A549 (cell line): ENCODE measurements at places on chromosomes 11 and 22.

GRCh38 chr22:28239941-28240340 lies 320.9 kb upstream of the PITPNB start:
- no peak for DNase-seq

DNA sequence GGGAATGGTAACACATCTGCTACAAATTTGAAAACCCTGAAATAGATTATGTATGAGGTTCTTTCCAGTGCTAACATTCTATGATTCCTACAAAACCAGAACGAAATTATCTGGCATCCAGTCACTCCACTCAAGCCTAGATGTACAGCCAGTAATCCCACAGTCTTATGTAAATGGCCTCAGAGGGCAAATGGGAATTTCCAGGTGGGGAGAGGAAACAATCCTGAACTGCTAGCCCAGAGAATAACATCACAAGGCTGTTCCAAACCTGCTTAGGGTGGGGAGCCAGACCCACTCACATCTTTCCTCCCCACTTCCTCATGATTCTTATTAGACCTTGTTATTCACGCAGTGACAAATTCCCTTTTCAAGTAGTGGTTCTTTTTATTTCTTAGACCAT lies 3.5 kb downstream of the FIBIN start:
- no peak for DNase-seq

DNA sequence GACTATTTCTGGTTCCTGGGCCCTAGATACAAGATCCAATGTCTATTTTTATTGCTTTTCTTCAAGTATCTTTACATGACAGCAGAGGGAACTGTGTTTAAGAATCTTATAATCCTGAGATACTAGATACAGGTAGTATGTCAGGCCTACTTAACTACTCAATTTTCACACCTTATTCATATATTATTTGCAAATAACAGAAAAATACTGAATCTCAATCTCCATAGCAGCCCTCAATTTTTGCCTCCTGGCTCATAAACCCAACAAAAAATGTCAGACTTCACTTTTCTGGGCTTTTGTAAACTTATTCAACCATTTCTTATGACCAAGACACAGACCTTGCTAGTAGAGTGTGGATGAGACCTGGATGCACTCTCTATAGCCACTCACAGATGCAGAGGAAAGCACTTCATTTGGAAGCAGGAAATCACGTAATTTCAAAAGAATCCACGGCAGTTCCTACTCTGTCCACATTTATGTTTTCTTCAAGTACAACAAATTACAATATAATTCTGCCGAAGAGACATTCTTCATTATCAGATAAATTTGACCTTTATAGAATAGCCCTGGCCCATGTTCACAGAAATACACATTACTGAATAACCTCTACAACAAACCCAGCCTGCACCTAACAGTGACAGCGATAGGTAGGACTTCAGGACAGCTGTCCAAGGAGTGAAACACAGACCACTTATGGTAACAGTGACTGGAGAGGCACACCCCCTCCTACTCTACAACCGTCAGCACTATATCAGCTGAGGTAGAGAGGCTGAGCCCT lies 62.0 kb upstream of the YPEL1 start:
- no peak for DNase-seq

DNA sequence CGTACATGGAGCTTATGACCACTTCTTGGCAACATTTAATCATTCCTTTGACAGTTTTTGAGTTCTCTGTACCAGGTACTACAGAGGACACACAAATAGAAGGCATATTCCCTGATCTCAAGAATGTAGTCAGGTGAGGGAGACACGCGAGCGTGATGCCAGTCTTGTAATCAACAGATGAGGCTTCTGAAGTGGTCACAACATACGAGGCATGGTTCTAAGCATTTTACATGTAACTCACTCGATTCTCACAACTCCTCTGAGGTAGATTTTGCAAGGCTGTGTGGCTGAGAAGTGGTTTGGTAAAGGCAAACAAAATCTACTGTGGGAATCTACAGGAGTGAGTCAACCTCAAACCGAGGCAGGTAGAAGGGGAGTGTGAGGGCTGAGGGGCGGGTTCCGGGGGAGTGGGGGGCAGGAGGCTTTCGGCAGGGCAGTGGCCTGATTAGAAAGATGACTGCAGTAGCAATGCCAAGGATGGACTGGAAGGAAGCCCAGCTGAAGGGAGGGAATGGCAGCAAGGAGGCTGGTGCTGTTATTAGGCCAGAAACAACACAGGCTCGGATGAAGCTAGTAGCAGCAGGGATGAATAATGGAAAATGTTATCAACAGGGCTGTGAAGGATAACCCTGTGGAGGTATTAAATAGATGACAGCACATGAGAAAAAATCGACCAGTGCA lies 63.8 kb downstream of the ST14 start:
- DNase-seq, result no peak

GRCh38 chr11:107819361-107820014 lies 39.1 kb downstream of the SLC35F2 start:
- no peak for DNase-seq

GRCh38 chr11:83054904-83055380 lies 16.8 kb downstream of the RAB30 start:
- no peak for DNase-seq

- no peak for DNase-seq
These were observed 908.5 kb upstream of the RAG2 start for GRCh38 chr11:37506531-37506930.

DNA sequence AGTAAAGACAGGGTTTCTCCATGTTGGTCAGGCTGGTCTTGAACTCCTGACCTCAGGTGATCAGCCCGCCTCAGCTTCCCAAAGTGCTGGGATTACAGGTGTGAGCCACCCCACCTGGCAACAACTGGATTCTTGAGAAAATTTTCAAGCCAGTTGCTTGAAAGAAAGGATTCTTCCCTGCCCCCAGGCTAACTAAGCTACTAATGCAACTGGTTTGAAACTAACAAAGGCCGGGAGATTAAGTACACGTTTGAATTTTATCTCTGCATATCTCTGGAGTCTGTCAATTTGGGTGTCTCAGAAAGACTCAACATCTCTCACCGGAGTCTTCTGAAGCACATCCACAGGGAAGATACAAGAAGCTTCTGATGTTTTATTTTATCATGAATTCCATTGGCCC lies 10.7 kb upstream of the ETS1 start:
- DNase-seq, result no peak
